ENCODE measurements at places on chromosomes 12 and 14.

- DNase-seq = no peak
Measured at GRCh38 chr14:77007975-77008421, 20.5 kb downstream of the IRF2BPL start.

GRCh38 chr12:118055144-118055557 is 5.8 kb downstream of the WSB2 start:
- DNase-seq = peak; percentile 83

- peak; percentile 65 for DNase-seq
Measured at GRCh38 chr14:79861111-79861510, 350.2 kb downstream of the DIO2 start.

- DNase-seq = no peak
Measured at GRCh38 chr12:112214064-112214463, 88.7 kb downstream of the TRAFD1 start.

- no peak for DNase-seq
Measured at GRCh38 chr12:9756170-9756569, 4.5 kb downstream of the CD69 start.

DNA sequence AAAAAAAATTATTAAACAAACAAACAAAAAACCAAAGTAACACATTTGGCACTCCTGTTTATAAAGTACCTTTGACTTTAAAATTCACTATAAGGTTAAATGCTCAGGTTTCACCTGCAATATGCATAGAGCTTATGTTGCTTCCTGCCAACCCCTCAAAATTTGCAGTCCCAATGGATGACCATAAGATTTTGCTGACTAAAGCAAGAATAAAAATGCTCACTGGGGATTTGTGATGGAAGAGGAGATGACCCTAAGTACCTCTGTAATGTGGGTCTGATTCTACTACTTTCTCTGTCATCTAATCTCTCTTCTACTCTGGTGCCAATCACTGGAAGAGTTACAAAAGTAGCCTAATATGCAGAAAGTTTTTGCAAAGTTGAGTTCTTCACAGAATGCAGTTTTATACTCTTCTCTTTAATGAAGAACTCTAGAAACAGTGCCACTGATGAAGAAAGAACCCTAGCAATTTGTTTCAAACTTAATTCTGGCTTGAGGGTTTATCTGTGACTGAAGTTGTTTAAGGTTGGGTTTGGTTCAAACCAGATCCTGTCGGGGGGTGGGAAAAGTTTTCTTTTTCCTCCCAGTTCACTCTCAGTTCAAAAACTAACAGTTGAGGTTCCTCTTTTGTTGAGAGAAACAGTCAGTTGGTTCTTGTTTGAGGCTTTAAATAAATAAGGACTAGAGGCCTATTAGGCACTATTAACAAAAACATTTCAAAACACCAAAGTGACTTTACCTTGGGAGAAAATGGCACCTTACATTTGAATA is 10.9 kb downstream of the WASHC3 start:
- no peak for DNase-seq

DNA sequence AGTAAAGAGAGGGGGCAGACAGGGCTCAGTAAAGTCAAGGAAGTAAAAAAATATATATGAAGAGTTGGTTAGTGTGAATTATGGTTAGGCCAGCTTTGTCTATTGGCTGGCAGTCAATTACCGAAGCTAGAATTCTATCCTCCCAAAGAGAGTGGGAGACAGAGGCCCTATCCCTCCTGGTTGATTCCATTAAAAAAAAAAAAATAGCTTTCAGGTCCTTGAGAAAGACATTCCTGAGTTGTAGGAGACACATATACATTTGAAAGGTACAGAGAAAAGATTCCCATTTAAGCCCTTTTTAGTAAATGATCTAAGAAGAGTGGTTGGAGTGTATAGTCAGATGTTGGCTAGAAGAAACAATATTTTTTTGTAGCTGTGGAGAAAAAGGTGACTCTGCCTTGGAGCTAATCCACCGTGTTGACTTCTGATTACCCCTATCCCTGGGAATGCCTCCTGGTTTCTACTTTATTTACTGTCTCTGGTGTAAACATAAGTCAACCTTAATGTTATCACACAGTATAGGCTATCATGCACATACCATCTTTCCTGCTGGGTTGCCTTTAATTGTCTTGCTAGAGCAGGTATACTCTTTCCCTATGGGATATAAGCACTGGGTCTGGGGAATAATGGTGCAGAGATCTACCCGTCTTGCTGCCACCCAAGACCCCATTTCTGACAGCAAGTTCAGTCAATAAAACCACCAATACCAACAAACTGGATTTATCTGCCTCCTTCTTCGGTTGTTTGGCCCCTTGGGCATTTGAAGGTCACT is 859.9 kb upstream of the ATXN7L3B start:
- DNase-seq = peak; percentile 58

DNA sequence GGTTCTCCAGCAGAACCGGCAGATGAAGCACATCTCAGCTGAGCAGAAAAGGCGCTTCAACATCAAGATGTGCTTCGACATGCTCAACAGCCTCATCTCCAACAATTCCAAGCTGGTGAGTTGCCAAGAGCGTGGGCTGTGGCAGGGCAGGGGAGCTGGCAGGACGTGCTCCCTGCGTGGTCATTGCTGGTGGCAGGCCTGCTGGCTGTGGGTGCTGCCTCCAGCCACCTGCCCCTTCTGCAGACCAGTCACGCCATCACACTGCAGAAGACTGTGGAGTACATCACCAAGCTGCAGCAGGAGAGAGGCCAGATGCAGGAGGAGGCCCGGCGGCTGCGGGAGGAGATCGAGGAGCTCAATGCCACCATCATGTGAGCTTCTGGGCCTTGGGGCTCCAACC is 35.8 kb downstream of the IL31 start:
- DNase-seq = no peak

DNA sequence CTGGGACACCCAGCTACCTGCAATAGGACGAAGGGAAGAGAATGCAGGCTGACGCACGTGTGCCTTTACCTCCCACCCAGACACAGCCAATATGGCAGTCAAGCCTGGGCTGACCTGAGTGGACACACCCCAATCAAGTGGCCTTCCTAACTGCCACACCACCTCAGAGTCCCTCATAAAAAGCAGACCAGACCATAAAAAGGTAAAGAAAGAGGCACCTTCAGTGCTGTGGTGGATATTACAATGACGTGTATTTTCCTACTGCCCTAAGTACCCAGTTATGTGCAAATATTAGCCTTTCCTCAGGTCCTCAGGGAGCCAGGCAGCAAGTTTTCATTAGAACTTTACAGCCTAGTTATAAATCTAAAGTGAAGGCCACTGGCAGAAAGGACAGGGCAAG is 75.8 kb downstream of the KCNK10 start:
- DNase-seq = no peak

DNA sequence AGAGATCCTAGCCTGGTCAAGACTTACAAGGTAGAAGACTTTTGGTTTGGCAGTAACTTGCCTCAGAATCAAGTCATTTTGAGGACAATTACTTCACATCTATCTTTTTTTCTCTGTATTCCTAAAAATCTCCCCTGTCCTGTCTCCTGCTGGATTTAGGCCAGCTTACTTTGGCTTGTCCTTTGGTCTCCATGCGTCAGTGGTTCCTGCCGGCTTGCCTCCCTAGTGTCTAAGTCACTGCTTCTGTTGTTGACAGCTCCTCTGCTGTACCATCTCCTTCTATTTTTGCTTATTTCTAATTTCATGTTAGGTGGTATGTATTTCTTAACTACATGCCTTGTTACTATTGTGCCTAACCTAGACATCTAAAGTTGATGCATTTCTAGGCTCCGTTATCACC is 39.7 kb upstream of the FBLN5 start:
- DNase-seq = no peak

DNA sequence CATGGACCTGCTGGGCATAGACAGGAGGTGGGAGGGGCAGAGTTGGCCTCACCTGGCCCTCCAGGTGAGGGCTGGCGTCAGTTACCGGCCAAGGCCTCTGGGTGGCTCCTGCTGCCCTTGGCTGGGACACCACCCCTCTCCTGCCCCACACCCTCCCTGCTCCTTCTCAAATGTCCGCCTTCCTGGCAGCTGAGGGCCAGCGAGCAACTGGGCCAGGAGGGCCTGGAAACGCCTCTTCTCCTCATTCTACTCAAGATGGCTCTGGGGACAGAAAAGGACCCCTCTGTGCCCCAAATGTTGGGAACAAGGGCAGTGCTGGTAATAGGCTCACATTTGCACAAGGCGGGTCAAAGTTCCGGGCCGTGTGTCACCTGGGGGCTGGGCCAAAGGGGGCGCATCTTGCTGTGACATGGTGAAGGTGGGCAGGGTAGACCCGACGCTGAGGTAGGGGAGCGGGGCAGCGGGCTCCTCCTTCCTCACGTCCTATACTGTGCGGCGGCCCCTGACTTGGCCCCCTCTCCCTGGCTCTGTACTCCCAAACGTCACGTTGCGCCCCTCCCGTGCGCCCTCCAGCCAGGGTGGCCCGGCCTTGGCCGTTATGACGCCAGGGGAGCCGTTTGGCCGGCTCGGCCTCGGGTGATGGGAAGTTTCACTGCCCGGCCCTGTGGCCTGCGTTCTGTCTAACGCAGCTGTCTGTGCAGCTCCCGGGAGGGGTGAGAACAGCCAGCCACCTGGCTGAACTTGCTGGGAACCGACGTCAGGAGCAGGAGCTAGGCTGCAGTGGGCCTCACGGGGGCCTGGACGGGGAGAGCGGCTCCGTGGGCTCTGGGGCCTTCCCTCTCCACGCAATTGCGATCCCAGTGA is 18.0 kb upstream of the DLK1 start:
- DNase-seq = peak; percentile 87

GRCh38 chr12:71641390-71641789 is 22.3 kb downstream of the ZFC3H1 start:
- no peak for DNase-seq

- DNase-seq = no peak
Measured at GRCh38 chr14:42719391-42719790, 1112.7 kb downstream of the LRFN5 start.

DNA sequence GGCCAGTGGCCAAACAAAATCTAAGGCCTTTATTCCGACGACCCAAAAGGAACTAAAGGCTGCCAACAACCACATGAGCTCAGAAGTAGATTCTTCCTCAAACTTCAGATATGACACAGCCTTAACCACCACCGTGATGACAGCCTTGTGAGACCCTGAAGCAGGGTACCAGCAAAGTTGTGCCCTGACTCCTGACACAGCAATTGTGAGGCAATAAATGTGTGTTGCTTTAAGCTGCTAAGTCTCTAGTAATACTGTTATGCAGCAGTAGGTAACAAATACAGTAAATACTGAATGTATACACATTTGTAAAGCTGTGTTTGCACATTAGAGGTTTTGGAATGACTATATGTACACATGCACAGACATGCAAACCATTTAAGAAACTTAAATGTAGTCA is 10.7 kb upstream of the SLC6A13 start:
- DNase-seq = no peak

All from mesendoderm (in vitro differentiated cells).